ENCODE measurements at places on chromosomes 13 and 19.

- DNase-seq, result no peak
Measured at GRCh38 chr19:56136362-56136761, 4.7 kb upstream of the ZNF444 start.

GRCh38 chr19:14150041-14150769 is 13.8 kb upstream of the ASF1B start:
- DNase-seq, result no peak

DNA sequence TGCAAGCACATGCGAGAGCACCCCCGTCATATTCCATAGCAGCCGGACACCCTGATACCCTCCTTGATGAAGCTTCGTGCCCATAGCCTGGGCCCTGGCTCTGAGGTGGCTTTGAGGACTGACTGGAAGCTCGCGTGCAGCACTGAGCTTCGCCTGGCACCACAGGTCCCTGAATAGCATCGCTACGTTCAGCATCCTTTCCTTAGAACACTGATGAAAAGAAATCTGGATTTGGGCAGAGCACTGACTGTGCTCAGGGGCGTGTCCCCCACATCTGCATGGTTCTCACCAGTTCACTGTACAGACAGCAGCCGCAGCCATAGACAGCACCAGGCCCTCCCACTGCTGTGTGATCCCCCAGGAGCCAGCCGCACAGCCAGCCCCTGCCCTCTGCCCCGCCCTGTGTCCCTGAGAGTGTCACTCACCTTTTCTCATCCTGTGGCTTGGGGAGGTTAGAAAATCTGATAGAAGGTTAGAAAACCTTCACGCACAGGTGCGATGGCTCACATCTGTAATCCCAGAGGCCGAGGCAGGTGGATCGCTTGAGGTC is 49.3 kb upstream of the SPACA7 start:
- no peak for DNase-seq

- no peak for DNase-seq
Measured at GRCh38 chr19:8243146-8243545, 34.0 kb downstream of the CERS4 start.

DNA sequence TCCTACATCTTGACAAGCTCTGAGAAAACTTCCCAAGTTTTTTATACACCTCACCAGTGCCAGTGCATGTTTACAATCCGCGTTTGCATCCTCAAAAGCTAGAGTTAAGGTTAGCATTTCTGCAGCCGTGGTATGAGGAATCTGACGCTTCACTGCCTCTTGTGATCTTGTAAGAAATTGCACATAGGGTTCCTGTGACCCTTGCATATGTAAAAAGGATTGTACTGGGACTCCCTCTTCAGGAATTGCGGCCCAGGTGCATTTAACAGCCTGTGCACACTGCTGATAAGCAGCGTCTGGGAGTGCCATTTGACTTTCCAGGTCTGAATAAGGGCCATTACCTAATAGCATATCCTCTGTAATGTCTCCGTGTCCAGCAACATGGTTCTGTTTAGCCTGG is 15.3 kb downstream of the FPR3 start:
- no peak for DNase-seq

- DNase-seq, result peak; percentile 72
Measured at GRCh38 chr13:100301418-100301817, 212.5 kb downstream of the PCCA start.
